ENCODE measurements at places on chromosomes 5 and 9.

- no peak for DNase-seq
Measured at GRCh38 chr5:57725658-57726504, 243.3 kb upstream of the ACTBL2 start.

DNA sequence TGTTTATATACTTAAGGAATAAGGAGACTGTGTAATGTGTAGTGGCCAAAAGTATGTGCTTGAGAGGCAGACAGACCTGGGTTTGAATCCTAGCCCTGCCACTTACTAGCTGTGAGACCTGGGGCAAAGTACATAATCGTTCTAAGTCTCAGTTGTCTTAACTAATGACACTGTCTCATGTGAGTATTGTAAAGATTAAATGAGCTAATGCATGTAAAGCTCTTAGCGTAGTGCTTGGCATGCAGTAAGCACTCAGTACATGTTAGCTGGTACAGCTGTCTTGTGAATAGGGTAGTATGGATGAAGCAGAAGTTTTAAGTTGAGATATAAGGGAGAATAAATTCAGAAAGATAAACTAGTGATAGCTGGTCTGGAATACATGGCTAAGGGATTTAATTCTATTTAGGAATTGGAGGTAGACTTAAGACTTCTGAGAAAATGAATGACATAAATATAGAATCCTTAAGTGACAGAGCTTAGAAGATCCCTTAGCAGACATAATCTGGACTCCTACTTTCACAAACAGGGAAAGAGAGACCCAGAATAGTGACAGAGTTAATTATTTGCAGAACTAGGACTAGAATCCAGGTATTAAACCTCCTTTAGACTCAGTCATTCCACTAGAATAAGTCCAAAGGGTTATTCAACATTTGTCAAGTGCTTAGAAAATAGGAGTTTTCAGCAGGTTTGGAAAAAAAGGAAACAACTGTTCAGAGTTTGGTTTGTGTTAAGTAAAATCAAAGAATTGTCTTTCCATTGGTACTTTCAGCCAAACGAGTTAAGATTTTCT, 13.1 kb downstream of the GPR21 start:
- no peak for DNase-seq

DNA sequence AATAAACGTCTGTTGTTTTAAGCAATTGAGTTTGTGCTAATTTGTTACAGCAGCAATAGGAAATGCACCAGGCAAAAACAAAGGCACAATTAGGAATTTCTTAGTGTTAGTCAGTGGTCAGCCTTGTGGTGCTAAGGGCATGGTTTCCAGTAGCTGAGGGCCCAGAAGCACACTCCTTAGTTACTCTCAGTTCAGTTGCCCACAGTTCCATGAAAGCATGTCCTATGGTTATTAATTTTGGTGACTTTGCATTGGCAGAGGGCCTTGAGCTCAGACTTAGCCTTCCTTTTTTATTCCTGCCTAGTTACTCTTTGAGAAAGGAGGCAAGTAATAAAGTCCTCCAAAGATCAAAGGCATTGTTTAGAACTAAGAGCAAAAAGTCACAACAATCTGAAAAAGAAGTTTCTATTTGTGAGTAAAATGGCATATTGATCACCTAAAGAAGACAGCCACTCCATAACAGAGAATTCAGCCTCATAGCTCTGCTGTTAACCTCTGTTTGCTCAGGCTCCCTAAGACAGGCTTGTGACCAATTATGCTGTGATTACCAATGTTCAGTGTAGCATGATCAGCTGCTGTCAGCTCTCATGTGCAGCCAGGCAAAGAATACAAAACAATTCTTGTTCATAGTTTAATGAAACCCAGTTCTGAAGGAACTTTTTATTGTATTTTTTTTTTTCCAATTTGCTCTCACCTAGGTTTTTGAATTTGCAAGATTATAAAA, 57.0 kb upstream of the MROH2B start:
- DNase-seq = no peak

GRCh38 chr9:129640086-129640870, 1.7 kb downstream of the ASB6 start:
- DNase-seq = no peak

DNA sequence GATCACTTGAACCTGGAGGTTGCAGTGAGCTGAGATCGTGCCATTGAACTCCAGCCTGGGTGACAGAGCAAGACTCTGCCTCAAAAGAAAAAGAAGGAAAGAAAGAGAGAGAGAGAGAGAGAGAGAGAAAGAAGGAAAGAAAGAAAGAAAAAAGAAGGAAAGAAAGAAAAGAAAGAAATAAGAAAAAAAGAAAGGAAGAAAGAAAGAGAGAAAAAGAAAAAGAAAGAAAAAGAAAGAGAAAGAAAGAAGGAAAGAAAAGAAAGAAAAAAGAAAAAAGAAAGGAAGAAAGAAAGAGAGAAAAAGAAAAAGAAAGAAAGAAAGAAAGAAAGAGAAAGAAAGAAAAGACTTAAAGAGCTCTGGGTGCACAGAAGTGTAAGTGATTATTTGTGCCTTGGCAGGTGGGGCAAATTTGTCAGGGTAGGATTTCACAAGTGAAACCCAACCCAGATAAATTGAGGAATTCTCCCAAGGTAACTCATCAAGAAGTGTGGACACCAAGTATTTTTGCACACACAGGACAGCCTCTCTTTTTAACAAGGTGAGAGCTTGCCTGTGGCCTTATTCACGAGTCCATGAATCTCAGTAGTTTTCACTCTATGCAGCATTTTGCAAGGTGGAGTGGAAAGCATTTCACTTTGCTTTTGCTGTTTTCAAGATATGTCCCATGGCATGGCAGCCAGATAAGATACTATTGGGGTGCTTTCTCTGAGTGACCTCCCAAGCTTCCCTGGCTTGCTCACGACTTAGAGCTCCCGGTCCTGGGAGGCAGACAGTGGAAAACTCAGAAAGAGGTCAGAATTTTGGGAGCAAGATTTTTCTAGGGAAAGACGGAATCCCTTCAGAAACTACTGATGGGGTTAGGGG, 57.8 kb downstream of the C9orf153 start:
- no peak for DNase-seq

DNA sequence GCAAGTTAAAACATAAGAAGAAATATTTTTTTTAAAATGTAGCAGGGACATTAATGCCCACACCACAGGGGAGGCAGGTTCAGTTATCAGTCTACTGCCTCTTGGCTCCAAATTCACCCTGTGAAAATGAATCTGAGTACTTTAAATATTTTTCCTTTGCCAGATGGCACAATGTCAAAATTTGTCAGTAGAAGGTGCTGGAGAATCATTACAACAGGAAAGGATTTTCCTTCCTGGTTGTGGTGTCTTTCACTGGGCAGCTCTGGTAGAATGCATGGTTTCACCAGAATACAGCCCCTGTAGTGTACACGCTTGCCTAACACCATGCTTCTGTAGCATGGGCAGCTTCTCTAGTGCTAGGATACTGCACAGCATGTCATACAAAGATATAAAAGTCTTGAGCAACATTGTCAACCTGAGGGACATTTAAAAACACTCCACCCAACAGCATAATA, 9.7 kb upstream of the SREK1 start:
- DNase-seq = no peak
